Stimulated activated CD8-positive, alpha-beta memory T cell treated with anti-CD3 and anti-CD28 coated beads, Interleukin-15, amount 100 ng/mL, for 48 hours (primary cell): ENCODE measurements at places on chromosomes 6 and 20.

DNA sequence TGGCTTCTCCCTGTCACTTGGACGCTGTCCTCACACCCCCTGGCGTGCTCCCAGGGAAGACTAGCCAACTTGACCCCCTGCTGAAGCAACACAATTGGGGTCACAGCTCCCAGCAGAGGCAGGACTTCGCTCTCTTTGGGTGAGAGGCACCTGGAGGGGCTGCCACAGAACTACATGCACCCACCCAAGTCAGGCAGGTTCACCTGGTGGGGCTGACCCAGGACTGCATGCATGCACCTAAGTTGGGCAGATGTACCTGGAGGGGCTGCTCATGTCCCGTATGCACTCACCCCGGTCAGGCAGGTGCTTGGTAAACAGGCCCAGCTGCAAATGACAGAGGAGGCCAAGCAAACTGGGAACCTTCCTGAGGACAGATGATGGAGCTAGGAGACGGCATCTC is 154.3 kb upstream of the RPS6KA2 start:
- no peak for DNase-seq

DNA sequence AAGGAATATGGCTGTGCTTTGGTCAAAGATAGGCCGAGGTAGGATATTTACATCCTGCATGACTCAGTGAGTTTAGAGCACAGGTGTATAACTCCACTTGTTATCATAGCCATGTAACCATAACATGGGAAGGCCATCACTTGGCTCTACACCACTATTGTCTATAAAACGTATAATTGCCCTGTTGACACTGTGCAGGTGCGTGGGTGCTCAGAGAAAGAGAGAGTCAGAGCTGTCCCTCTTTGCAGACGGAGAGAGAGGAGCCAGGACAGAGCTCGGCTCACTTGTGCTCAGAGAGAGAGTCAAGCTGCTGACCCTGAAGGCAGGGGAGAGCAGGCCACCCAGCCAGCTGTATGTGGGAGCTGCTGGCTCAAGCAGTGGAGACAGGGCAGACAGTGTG is 46.0 kb downstream of the OR2B6 start:
- no peak for DNase-seq

- no peak for DNase-seq
Measured at GRCh38 chr20:63158352-63158751, 57.6 kb downstream of the YTHDF1 start.

DNA sequence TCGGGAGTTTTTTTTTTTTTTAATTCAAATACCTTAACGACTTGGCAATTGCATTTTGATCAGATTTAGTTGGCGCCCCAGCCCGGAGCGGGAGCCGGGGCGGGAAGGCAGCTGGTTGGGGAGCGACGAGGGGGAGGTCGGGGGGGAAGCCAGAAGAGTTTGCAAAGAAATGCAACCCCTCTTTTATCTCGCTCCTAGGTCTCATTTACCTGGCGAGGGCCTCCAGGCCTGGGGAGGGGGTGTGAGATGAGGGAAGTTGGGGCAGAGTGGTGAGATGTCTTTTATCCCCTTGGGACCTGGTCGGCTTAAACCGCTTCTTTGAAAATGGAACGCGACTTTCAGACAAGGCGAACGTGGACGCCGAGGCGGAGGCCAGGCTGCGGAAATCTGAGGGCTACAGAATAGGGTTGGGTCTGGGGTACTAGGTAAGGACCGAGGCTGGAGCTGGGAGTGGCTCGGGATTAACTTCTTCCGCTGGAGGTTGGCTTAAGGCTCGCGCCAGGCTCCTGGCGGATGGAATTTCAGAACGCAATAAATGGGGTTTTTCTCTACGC is 40.3 kb downstream of the NCR2 start:
- no peak for DNase-seq
